Ascending aorta (tissue), 2 donors: ENCODE measurements at places on chromosomes 6 and 20.

DNA sequence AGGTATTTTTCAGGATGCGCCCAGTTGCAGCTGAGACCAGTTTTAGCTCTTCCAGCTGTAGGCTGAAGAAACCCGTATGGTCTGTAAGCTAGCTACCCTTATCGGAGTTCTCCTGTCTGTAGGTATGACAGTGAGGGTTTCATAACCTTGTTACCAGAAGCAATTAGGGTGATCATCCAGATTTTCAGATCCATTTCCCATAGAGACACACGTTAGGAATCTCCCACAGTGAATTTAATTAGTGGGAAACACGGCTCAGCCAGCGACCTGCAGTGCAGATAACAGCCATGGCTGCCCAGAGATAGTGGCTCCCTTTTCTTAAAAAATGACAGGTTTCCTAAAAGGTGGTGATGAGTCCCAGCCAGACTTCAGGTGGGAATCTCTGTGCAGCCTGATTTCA lies 111.1 kb downstream of the BTBD3 start:
- H3K27ac ChIP-seq, result no peak overlapping the region
- no peaks in the 10 kb centered on the region for H3K4me1 ChIP-seq
- no peaks in the 10 kb centered on the region for H3K27me3 ChIP-seq
- DNase-seq, result no peak

DNA sequence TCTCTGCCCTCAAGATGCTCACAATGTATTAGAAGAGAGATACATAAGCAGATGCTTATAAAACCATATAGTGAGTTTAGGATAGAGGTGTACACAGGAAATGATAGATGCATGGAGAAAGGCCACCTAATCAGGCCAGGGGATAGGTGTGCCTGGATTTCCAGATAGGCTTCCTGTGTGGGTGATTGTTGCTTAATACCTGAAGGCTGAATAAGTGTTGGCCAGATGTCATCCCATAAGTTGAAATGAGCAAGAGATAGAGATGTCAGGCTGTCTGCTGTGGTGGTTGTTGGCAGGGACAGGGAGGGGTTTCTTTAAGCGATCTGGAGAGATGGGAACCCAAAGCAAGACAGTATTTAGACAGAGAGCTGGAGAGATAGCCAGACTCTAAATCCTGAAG lies 109.8 kb upstream of the SGK1 start:
- H3K27ac ChIP-seq, result no peak overlapping the region
- no peak for DNase-seq
- no peaks in the 10 kb centered on the region for H3K27me3 ChIP-seq
- H3K36me3 ChIP-seq, result no peaks in the 10 kb centered on the region
- no peak overlapping the region for H3K4me3 ChIP-seq

DNA sequence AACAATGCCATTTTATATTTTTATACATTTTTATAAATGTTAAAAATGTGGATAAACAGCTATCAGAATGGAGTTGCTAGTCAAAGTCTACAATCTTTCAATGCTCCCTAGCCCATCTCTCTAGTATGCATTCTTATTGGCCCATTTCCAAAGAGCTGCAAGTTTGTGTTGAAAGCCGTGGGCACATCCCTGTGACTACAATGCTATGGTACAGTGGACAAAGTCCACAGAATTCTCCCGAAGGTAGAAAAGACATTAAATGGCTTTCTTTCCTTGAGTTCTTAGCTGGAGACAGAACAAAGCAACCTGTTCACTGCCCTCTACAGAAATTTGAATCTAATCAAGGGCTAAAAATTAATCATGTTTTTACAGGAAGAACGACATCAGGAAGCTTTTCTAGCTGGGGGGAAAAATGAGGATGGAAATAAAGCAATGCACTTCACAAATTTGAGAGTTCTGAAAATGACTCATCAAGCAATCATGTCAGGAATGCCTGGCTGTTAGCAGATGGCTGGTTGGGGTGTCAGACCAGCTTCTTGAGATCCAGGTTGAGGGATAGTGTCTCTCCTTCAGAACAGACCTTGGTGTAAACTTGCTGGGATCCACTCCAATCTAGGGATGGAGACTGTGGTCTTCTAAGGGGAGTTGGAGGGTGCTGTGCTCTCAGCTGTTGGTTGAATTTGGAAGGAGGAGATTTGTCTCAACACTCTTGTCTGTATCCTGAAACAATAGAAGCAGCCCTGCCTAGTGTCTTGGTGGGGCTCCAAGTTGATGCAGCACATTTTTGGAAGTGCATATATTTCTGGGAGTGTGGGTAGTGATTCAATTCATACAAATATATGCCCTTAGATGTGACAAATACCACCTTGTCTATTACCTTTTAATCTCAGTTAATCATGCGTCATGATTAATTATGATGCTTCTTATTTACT lies 143.4 kb upstream of the PHACTR1 start:
- no peak overlapping the region for H3K27ac ChIP-seq
- H3K36me3 ChIP-seq, result no peaks in the 10 kb centered on the region
- peaks cover 4% of the 10 kb centered on the region for H3K4me1 ChIP-seq
- no peak overlapping the region for H3K4me3 ChIP-seq
- no peak for DNase-seq

DNA sequence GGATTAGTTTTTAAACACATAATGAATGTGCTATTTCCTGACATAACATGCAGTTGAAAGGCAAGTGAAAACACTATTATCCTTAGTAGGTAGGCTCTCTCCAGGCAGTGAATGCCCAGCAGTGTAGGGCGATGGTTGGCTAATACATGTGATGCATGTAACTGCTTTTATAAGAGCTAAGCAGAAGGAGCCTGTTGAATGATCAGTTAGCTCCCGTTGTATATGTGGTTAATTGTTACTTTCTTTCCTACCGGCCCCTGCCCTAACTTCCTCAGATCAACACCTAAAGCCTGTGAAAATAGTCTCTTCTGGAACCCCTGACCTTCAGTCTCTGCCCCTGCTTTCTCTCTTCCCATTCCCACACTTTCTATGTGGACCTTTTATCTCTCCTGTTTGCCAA lies 10.5 kb downstream of the SOX4 start:
- no peak overlapping the region for H3K27ac ChIP-seq
- no peak overlapping the region for H3K4me3 ChIP-seq
- DNase-seq, result no peak
- H3K36me3 ChIP-seq, result no peaks in the 10 kb centered on the region

DNA sequence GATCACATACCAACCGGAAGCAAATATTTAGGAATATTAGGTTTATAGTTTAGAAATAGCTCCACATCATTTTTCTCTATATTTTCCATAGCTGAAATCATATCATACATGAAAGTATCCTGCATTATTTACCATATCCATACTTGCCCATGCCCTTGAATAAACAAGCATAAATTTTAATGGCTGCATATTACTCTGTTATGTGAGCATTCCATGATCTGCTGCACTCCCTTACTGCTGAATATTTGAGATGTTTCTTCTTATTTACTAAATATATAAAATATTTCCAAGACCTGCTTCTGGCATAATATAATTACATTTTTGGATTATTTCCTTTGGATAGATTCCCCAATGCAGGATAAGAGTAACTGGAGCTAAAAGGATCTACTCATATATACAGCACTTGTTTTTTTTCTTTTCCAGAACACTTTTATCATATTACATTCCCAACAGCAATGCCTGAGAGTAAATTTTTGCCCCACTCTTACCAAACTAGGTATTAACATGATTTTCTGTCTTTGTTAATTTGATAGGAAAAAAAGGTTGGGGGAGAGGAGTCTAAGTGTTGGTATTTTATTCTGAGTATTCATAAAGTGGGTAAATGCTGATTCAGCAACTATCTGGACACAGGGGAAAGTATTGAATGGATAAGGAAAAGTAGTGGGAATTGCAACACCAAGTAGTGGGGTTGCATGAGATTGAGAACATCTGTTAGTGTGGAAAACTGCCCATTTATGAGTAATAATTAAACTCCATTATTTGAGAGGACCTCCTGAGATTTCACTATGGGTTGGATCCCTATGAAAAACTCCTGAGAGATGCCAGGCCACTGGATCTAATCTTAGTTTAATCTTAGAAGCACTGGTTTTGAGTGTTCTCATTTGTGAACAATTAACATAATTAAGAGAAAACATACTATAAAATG lies 76.0 kb downstream of the MAN1A1 start:
- H3K36me3 ChIP-seq, result no peaks in the 10 kb centered on the region
- no peak overlapping the region for H3K4me3 ChIP-seq
- DNase-seq, result no peak
- no peaks in the 10 kb centered on the region for H3K27me3 ChIP-seq

- H3K4me3 ChIP-seq, result no peak overlapping the region
- peaks cover 3% of the 10 kb centered on the region for H3K4me1 ChIP-seq
- DNase-seq, result no peak
- no peaks in the 10 kb centered on the region for H3K27me3 ChIP-seq
Observed at GRCh38 chr6:148533309-148534107, 190.9 kb downstream of the SASH1 start.

DNA sequence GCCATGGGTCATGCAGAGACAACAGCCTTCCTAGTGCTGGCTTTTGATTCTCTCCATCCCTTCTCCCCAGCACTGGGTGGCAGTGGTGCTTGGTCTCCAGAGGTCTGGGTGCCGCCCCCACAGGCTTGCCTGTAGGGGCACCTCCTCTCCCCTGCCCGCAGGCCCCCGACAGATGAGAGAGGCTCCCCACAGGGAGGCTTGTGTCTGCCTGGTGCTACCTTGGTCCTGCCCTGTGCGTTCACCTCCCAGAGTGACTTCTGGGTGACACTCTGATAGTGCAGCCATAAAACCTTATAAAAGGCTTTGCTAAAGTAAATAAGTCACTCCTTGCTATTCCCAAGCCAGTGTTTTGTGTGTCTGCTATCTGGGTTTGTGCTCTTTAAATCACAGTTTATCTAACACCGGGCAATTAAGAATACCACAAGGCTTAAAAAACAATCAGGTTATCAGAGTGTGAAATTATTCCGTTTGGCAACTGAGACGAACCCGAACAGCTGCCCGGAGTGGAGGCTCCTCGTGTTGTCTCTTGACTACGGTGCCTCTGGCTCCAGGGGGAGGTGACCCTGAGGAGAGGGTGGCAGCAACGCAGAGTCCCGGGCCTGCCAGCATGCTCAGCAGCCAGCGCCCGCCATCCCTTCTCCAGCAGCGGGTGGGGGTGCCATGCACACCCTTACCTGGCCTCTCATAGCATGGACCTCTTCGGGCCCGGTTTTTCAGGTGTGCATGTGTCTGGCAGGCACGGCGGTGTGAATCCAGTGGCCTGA lies 5.4 kb upstream of the C20orf204 start:
- H3K4me3 ChIP-seq, result no peak overlapping the region
- DNase-seq, result no peak
- no peaks in the 10 kb centered on the region for H3K4me1 ChIP-seq
- H3K36me3 ChIP-seq, result peaks cover 78% of the 10 kb centered on the region

GRCh38 chr6:134551245-134551960 lies 233.5 kb upstream of the SGK1 start:
- no peak overlapping the region for H3K27ac ChIP-seq
- H3K4me3 ChIP-seq, result no peak overlapping the region
- no peaks in the 10 kb centered on the region for H3K4me1 ChIP-seq
- no peaks in the 10 kb centered on the region for H3K27me3 ChIP-seq
- H3K36me3 ChIP-seq, result no peaks in the 10 kb centered on the region

GRCh38 chr6:6931071-6932025 lies 176.4 kb upstream of the RREB1 start:
- H3K27me3 ChIP-seq, result no peaks in the 10 kb centered on the region
- no peak overlapping the region for H3K4me3 ChIP-seq
- H3K4me1 ChIP-seq, result no peaks in the 10 kb centered on the region
- H3K27ac ChIP-seq, result no peak overlapping the region

- no peak overlapping the region for H3K27ac ChIP-seq
- DNase-seq, result no peak
- H3K4me1 ChIP-seq, result peaks cover 20% of the 10 kb centered on the region
- no peaks in the 10 kb centered on the region for H3K27me3 ChIP-seq
- H3K36me3 ChIP-seq, result no peaks in the 10 kb centered on the region
- no peak overlapping the region for H3K4me3 ChIP-seq
Observed at GRCh38 chr6:116665464-116665863, 3.1 kb downstream of the ZUP1 start.

DNA sequence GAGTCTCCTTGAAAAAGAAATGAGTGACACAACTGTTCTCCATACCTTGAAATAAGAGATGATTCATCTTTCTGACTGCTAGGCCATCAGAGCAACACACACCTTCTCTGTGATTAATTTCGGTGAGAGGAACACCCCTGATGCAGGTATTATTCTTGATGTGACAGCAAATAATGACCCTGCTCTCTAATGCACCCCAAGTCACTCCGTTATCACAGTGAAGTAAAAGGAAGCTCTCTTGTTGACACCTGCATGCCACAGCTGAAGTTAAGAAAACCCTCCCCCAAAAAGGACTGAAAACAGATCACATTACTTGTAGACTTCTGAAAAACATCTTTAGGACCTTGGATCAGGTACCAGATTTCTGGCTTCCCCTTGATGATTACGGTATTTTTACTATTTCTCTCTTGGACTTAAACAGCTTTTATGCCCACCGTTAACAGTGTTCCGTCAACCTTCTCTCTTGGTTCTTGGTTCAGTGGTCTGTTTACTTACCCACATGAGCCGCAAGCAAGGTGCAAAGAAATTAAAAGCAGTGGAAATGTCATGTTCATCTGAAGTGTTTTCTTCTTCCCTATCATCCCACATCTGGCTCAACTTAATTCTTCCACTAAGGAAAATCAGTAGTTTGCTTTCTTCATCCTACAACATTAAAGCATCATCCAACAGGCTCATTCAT lies 249.7 kb downstream of the GMPR start:
- no peaks in the 10 kb centered on the region for H3K4me1 ChIP-seq
- DNase-seq, result no peak
- peaks cover 25% of the 10 kb centered on the region for H3K36me3 ChIP-seq
- no peaks in the 10 kb centered on the region for H3K27me3 ChIP-seq

- H3K4me1 ChIP-seq, result peaks cover 8% of the 10 kb centered on the region
- no peaks in the 10 kb centered on the region for H3K36me3 ChIP-seq
- peaks cover 9% of the 10 kb centered on the region for H3K27me3 ChIP-seq
- no peak within 1 kb of the TSS for H3K27ac ChIP-seq
Observed at GRCh38 chr6:46015119-46015968, at the start of gene CLIC5. Gene CLIC5 (minus strand): TSS chr6:46015860. CDS start chr6:46015542, 318 bp downstream.

DNA sequence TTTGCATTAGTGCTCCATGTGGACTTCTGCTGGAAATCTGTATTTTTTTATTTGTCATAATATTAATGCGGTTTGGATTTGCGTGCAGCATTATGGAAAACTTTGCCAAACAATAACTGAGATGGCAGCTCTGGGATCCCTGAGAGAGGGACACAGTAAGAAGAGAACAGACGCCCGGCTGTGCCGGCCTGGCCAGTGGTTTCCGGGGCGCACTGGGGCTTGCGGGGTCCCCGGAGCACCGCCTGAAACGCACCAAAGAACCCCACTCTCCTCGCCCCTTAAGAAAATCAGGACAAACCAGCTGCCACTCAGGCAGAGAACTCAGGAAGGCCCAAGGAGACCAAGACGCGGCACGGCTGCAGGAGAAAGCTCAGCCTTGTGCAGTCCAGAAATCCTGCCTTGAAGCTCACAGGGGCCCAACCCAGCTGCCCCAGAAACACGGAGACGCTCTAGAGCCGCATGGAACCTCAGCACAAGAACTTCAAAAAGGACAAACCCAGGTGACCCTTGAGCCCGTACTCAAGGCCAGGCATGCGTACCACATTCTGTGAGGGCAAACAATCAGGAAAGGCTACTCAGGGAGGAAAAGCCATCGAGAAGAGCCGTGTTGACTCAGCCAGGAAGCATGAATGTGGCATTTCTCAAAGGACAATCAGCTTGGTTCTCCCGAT lies 226.5 kb upstream of the CDYL start:
- DNase-seq, result no peak
- H3K4me3 ChIP-seq, result no peak overlapping the region

GRCh38 chr6:100479179-100480035 lies 14.7 kb upstream of the SIM1 start:
- no peak overlapping the region for H3K27ac ChIP-seq
- H3K27me3 ChIP-seq, result no peaks in the 10 kb centered on the region
- no peak for DNase-seq
- H3K4me1 ChIP-seq, result no peaks in the 10 kb centered on the region
